ENCODE measurements at places on chromosomes 12 and 14. TPM values are rescaled to one million over a fixed set of nuclear protein-coding genes. Genes with fewer than 3 reads are reported as not detected.
A peak's percentile ranks its signal among the peaks of the same experiment; 100 is the strongest.

GRCh38 chr12:80313209-80313608, 130.8 kb upstream of the PTPRQ start:
- peak; percentile 7 for DNase-seq

DNA sequence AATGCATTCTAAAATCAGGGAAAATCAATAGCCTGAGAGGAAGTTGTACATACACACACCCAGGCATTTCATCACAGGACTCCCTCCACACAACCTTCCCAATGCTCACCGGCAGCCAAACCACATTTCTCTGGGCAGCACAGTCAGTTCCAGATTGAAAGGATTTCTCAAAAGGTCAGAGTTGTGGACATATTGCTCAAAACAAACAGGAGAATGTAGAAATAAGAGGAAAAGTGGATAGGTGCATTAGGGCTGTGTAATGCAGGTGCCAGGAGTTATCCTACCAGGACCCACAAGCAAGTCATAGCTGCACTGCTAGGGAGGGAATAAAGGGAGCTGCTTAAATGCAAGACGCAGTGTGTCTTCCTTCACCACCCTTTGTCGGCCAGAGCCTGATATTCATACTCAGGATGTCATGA, 62.9 kb downstream of the GCH1 start:
- DNase-seq: no peak

DNA sequence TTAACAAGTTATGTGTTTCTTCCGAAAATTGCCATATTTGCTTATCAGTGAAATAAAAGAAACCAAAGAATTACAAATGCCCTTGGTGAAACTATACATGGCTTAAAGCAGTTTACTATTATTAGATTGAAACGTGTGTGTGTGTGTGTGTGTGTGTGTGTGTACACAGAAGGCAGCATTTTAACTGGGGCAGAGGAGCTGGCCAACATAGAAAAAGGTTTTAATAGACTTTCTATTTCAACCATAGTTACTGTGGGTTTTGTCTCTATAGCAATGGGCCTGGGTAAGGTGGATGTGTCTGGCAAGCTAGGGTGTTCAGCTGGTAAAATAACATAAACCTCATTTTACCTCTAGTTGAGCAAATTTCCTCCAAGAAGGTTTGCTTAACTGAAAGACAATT, 6.5 kb downstream of the PRICKLE1 start:
- no peak for DNase-seq

GRCh38 chr14:37397941-37398215, 197.2 kb downstream of the FOXA1 start:
- no peak for DNase-seq

GRCh38 chr12:15044471-15044870, 71.6 kb downstream of the PDE6H start:
- DNase-seq: peak; percentile 67

DNA sequence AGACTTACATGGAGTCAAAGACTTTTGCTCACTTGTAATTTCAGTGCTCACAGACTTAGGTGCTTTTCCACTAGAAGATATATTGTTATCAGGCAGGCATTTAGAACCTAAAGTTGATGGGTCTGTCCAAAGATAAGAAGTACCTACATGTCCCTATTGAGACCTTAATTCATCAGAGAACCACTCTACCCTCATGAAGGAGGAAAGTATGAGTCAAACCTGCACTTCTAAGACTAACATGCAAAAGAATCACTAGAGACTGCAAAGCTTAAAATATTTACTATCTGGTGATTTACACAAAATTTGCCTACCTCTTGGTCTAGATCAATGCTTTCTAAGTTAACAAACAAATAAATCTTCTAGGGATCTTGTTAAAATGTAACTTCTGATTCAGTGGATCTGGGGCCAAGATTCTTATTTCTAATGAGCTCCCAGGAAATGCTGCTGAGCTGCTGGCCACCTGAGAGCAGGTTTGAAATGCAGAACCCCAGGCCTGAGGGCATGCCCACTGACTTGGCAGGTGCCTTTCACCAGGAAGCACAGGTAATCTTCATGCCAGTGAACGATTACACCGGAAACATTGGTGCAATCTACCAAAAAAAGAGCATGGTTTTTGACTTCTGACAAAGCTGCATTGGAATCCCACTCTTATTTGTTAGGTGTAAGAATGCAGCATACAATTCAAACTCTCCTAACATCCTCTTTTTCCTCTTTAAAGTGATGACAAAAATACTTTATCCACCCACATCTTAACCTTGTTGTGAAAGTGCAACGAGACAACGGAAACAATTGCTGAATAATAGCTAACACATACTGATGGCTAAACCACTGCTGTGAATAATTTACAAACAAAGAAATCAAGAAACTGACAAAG, 214.2 kb downstream of the ADAMTS20 start:
- DNase-seq: no peak

GRCh38 chr12:131699434-131699833, 11.5 kb upstream of the SFSWAP start:
- DNase-seq: no peak

GRCh38 chr12:18882690-18883089, 144.8 kb downstream of the CAPZA3 start:
- no peak for DNase-seq

- DNase-seq: peak; percentile 80
Measured at GRCh38 chr12:122421821-122422729, at the start of gene CLIP1. Gene CLIP1, minus strand, starts transcription at chr12:122422669. Its CDS starts 42,217 bp downstream, at chr12:122380452.

- DNase-seq: no peak
Measured at GRCh38 chr14:53367644-53368026, 214.5 kb upstream of the DDHD1 start.

The VPS33A gene
- total RNA-seq: 20.0 TPM

- no peak for DNase-seq
Measured at GRCh38 chr12:104701301-104701700, 244.6 kb downstream of the CHST11 start.

- DNase-seq: peak; percentile 40
Measured at GRCh38 chr12:89825591-89826449, 117.2 kb upstream of the ATP2B1 start.

GRCh38 chr12:52980096-52980649, 26.1 kb upstream of the EIF4B start:
- DNase-seq: no peak

DNA sequence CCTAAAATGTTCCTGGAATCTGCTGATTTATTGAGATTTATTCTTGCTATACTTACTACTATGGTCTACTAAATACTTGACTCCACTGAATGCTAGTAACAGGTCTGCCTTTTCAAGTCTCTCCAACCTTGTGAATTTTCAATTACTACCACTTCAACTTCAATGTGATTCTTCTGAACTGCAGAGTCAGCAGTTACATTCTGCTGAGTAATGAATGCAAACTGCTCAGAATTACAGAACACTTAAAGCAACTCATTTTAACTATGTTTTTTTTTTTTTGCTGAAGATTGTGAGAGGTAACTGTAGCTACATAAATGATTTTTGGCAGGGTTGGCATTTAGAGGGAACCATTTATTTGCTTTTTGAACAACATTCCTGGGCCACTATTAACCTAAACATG, 41.8 kb downstream of the ARF6 start:
- no peak for DNase-seq

The TAS2R10 gene
- 0.75 TPM for total RNA-seq

- no peak for DNase-seq
Measured at GRCh38 chr14:74014299-74014698, 4.8 kb downstream of the ENTPD5 start.

- no peak for DNase-seq
Measured at GRCh38 chr14:79352076-79352630, 859.2 kb downstream of the DIO2 start.

- no peak for DNase-seq
Measured at GRCh38 chr14:50397390-50398188, 908 bp upstream of the CDKL1 start.
